Activated CD4-positive, alpha-beta T cell treated with anti-CD3 and anti-CD28 coated beads for 4 hours (primary cell): ENCODE measurements at places on chromosomes 1 and 21.

- no peak for DNase-seq
These were observed 23.9 kb downstream of the LDLRAD2 start for GRCh38 chr1:21836010-21836409.

- DNase-seq: no peak
These were observed 518.8 kb downstream of the ADGRL2 start for GRCh38 chr1:82319546-82319945.

DNA sequence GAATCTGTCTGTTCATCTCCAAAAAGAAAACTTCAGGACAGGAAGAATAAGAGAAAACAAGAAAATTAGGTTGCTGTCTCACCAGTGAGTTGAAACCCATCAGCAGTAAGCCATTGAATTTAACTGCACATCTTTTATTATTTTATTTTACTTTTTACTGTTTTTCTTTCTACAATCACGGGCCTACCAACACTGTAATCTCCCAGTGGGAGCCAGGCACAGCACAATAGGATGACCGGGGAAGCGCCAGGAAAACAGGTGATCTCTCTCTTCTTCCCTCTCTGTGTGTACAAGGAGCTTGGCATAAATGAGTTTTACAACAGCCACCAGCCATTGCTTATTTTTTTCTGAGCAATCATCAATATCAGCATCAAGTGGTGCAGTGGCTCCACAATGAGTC lies 113.1 kb upstream of the ESRRG start:
- DNase-seq: no peak

- no peak for DNase-seq
These were observed 440.5 kb downstream of the SMYD3 start for GRCh38 chr1:246066573-246066972.

GRCh38 chr1:19444296-19445021 lies 40.9 kb downstream of the CAPZB start:
- DNase-seq: no peak

GRCh38 chr1:44806025-44806703 lies 987 bp downstream of the DYNLT4 start:
- no peak for DNase-seq

DNA sequence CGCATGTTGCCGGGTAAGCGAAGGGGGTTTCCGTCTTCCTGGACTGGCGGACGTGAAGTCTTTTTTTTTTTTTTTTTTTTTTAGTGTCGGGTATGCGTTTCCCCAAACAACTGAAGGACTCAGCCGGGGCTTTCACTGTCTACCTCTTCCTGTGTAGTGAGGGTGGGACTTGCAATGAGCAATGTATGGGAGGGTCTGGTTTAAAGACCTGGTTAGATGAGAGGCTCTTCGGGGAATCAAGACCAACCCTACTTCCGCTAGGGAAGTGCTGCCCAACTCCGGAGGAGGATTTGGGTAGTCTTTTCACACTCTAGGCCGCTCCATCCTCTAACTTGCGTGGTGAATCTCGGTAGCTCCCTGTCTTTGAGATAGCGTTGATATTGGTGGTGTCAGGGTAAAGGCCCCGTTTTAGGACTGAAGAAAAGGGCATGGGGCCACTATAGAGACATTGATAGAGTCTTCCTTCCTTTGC lies 754 bp downstream of the PRRC2C start:
- DNase-seq: peak; percentile 67

DNA sequence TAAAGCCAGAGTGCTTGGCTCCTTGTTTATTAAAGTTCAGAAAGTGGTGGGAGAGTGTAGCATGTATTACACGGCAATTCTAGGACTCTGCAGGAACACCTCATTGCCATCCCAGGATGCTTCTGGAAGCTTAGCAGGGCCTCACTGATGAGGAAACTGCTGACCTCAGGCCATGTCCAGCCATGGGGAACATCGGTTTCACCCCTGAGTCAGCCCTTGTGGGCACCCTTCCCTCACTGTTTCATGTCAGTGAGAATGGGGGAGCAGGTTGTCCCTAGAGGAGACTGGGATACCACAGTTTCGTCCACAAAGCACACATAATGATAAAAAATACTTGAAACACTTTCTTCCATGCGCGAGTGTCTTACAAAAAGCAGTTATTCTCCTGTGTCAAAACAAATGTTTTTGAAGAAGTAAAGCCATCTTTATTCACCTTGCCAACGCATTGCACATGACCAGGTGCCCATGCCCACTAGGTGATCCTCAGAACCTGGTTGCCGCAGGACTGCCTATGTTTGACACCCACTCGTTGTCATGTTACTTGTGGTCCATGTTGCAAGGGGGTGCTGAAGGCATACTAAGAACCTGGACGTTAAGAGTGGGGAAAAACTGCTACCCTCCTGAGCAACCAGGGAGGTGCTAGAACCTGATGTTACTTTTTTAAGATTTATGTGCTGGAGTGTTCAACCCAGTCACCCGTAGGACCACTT lies 41.2 kb upstream of the TTC22 start:
- no peak for DNase-seq

DNA sequence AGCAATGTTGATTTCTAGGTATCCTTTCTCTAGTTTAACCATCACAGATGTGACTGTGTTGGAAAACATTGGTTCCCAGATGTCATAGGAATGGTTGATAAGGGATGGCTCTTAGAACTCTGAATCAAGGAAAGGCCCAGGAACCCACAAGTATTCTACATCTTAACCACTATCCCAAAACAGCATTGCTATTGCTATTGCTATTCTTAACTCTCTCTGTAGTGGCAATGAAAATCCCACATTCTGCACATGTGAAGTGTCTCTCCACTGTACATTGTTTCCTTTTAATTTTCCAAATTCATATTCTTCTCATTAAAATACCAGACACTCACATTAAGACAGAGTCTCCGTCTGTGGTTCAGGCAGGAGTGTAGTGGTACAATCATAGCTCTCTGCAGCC lies 420.4 kb upstream of the RUNX1 start:
- DNase-seq: no peak

DNA sequence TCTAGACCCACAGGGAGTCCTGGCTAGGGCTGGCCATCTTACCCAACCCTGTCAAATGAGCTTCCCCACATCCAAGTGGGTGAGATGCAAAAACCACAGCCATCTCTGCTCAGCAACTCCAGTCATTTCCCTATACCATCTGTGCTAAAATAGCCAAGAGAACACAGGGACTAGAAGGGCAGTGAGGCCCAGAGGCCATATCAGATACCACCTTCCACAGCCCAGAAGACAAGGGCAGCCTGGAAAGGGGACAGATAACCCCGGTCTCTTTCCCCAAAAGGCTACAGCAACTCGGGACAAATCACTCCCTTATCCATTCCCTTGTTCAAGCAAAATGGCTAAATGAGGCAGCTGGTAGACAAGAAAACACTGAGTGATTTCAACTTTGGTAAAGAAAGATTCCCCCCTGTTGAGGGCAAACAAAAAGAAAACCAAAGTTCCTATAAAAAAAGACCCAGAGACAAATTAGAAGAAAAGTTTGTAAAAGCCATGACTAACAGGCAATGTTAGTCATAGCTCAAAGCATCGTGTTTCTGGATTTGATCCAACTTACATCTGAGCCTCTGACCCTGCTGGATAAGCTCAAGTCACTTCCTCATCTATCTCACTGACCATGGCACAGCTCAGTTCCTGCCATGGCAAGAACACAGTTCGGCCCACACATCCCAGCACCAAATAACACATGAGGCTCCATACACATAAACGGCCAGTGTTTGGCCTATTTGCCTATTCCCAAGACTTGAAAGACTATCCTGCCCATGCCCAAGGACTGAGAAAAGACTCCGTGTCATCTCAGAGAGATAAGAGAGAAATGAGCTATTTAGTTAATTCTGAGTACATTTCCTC lies 3.1 kb downstream of the LAMB3 start:
- no peak for DNase-seq

DNA sequence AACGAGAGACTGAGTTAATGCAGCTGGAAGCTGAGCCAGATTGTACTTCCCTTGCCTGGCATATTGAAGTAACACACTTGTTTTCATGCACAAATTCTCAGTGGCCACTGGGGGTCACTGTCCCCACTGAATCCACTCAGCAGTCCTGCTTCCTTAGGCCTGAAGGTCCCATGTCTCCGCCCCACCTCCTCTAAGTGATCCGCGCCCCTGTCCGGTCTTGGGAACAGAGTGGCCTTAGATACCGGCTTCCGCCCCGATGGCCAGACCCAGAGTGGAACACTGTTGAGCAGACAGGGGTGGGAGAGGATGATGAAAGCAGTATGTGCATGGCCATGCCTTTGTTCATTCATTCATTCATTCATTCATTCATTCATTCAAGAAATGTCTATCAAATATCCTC lies 34.8 kb downstream of the CHAF1B start:
- DNase-seq: peak; percentile 34

- DNase-seq: no peak
These were observed 147.7 kb downstream of the FCRL5 start for GRCh38 chr1:157404614-157405013.

GRCh38 chr1:27144920-27145661 lies 9.8 kb downstream of the SLC9A1 start:
- DNase-seq: no peak

GRCh38 chr1:178938101-178938958 lies 67.5 kb upstream of the ANGPTL1 start:
- DNase-seq: no peak

- no peak for DNase-seq
These were observed 146.0 kb downstream of the PBX1 start for GRCh38 chr1:164704954-164705353.

GRCh38 chr21:25980710-25981109 lies 189.9 kb downstream of the APP start:
- no peak for DNase-seq

DNA sequence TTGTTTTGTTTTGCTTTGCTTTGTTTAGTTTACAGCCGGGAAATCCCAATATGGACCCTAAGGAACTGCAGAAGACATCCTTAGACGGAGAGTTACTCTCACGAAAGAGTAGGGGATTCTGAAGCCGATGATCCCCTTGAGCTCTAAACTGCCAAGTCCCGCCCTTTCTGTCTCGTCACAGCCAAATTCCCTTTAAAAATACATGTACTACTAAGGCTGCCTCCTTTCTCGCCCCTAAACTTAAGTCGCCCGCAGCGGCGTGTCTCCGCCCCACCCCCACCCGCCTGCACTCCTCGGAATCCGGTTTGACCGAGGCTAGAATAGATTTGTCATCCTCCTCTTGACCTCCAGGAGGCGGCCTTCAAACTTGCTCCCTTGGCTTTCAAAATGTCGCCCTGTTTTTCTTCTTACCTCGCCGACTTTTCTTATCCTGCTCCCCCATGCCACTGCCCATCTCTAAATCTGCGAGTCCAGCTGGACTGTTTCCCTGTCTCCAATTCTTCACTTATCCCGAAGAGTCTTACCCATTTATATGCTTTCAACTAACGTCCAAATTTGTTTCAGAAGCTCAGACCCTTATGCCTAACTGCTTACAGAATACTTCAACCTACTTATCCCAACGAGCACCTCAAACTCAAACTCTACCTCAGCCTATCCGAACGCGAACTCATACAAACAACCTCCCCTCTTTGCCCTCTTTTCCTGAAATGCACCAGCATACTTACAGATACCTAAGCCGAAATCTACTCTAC lies 10.9 kb upstream of the BOLA1 start:
- DNase-seq: peak; percentile 71

- no peak for DNase-seq
These were observed 8.0 kb downstream of the TFB2M start for GRCh38 chr1:246558041-246558440.

- DNase-seq: no peak
These were observed 176.3 kb upstream of the NFIA start for GRCh38 chr1:60906039-60906438.

DNA sequence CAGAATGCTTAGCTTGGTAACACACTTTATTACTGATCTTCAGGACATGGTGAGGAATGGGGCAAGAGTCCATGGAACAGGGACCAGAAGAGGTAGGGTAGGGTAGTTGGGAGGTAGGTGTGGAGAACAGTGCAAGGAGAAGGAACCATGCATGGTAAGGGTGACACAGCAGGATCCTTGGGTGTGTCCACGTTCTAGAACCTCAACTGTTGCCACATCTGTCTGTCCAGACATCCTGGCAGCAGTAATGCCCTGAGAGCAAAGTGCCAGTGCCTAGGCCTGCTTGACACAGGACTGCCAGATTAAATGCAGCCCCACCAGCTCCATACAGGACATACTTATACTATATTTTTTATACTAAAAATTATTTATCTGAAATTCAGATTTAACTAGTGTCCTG lies 13.9 kb downstream of the DMAP1 start:
- DNase-seq: no peak

GRCh38 chr1:107098961-107099360 lies 41.9 kb upstream of the NTNG1 start:
- no peak for DNase-seq

- DNase-seq: no peak
These were observed 112.2 kb downstream of the DYRK1A start for GRCh38 chr21:37478794-37479193.
